ENCODE measurements at places on chromosomes 1 and 21.
A peak's percentile ranks its signal among the peaks of the same experiment; 100 is the strongest.

DNA sequence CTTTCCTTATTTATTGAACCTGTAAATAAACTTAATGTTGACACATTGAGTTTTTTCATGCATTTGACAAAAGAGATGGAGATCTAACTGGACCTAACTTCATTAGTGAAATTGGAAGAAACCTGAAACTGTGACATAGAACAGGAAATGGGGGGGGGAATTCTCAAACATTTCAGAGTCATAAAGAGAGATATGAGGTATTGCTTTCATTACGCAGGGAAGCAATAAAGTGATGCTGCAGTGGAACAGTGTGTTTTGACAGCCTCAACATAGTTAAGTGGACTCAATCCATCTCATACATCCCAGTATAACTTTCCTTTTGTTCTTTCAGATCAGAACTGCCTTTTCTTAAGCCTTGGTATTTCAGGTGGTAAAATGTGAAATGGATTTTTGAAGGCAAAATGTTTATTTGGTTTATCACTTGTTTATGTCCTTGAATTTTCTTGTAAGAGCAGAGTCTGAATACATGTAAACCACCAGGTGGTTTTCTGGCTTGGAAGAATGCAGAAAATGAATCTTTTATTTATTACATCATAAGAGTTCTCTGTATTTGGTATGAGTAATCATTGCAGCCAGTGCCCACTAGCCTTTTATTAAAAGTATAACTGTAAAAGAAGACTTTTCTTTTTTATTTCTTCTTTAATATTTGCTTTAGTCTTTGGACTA, 132.5 kb downstream of the ZNF326 start:
- DNase-seq: no peak

- DNase-seq: no peak
Observed at GRCh38 chr1:85058786-85059185, 10.5 kb upstream of the MCOLN3 start.

DNA sequence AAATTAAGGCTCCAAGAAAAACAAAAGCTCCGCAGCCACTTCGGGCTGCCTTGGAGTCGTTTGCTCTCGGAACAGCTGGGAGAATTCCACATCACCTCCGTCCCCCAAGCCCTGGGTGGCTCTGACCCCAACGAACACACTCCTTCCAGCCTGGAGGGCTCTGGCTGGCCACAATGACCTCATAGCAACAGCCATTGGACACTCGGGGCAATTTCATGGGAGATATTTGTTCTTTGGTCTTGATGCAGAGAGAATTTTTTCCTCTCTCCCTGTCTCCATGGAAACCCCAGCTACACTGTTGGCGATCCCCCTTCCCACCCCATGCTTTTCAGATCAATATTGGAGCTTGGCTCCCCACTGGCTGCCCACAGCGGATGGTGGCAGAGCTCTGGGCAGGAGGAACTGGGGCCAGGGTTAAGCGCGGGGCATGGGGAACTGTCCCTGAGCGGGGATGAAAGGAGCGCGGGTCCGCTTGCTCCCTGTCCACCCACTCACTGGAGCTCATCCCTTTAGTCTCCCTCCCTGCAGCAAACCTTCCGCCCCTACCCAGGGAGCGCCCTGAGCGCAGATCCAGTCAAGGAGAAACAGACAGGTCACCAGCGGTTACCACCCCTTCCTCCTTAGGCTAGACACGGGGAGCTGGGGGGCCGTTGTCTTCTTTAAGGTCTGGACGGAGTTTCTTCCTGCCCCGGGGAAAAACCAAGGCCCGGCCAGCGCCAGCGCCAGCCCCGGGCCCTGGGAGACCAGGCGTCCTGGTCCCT, 1.2 kb downstream of the WNT4 start:
- no peak for DNase-seq

DNA sequence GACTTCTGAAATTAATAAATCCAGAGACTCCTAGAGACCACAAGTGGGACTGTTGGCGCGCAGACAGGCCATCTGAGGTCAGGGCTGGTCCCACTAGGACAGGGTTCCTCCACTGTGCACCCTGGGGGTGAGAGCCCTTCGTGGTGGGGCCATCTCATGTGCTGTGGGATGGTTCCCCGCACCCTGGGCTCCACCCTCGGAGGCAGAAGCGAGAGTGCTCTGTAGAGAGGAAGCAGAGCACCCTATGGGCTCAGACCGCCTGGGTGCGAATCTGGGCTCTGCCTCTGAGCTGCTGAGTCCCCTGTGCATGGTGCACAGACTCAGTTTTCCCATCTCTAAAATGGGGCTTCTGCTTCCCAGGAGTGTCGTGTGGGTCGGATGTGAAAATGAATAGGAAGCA, 227.3 kb downstream of the NPHP4 start:
- DNase-seq: no peak

DNA sequence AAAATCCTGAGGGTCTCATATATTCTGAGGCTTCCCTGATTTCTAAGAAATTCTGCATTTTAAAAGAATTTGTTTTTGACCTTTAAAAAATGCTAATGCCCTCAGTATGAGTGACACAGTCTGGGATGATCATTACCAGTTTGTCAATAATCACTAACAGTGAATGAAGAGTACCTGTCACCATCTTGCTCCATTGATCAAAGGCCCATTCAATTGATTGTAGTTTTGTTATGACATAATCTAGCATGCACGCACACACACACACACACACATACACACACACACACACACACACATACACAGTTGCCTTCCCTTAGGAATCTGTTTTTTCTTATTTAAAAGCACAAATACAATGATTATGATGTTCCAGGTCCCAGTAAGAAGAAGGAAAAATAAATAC, 250.4 kb downstream of the NFIA start:
- no peak for DNase-seq

GRCh38 chr1:53334312-53334711, 6.4 kb upstream of the LRP8 start:
- no peak for DNase-seq

GRCh38 chr1:1349256-1350012, at the start of gene DVL1:
DVL1 (minus strand) TSS chr1:1349418; CDS start chr1:1349065, 353 bp downstream.
- peak; percentile 48 for DNase-seq

DNA sequence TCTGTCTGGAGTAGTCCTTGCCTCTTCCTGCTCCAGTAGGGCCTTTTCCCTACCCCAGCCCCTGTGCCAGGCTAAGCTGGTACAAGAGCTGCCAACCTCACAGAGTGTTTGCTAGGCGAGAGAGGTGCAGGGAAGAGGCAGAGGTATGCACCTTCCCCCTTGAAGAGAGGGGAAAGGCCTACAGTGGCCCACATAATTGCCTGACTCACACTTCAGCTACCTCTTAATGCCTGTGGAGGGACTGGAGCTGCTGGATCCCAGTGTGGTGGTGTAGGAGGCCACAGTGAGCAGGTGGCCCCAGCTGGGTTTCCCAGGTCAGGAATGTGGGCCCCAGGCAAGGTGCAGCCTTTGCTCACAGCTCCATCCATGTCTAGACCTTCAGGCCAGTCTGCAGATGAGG, 3.3 kb upstream of the CCDC28B start:
- no peak for DNase-seq

DNA sequence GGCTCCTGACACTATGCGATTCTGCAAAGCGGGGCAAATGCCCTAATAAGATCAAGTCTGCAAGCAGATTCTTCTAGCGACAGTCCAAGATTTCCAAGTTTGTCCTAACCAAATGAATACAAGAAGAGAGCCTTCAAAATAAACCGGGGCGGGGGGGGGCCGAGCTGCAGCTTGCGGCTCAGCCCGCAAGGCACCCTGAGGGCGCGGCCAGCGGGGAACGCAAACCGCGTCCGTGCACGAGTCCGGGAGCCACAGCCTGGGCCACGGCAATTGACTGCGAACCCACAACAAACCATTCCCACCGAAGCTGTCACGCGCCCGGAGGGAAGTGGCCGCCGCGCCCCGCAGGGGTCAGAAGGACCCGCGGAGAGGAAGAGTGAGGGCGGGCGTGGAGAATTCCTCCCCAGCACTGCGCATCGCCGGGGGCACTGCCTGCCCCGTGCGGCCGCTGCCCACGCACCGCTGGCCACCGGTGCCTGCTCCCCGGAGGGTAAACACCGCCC, 687 bp downstream of the TGFBR3 start:
- DNase-seq: no peak

DNA sequence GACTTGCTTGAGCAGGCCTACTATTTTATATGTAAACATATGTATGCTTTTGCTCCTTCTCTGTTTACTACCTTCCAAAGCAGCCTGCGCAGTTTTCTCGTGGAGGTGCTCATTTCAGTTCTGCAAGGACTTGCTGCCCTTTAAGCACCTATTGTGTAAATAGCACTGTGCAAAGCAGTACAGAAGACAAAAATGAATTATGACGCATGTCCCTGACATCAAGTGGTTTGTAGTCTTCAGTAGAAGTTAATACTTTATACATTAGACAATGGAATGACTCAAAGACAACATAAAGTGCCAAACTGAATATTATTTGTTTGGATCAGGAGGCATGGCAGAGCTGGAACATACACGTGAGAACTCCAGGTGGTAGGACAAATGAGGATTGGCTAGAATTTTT, 611.7 kb downstream of the LMO4 start:
- no peak for DNase-seq

DNA sequence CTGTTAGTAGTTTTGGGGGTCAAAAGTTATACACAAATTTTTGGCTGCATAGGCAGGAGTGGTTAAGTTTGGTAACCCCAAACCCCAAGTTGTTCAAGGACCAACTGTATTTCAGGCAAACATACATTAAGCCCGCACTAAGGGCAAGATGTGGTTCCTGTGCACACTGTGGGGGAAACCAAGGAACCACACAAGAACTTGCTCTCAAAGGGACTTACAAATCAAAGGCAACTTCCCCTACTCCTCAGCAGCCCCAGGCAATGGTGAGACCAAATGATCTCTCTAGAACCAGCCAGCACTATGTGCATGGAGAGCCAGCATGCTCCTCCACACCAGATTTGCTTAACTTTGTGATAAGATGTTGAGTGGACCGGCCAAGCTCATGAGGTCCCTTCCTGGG, 35.3 kb downstream of the PACC1 start:
- DNase-seq: no peak

DNA sequence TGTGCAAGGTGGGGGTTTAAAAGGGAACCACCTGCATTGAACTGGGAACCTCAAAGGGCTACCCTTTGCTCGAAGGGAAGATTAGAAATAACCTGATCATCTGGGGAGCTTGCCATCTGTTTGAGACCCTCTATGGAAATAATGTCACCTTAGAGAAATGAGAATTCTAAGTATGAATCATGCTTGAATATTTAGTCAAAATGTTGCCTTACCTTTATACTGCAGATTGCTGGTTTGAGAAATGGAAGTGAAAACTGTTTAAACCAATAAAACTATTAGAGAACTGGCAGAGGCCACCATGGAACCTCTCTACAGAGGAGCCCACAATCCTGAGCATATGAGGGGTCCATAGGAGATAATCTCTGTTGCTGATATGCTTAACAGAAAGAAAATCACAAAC, 131.2 kb upstream of the FAM78B start:
- DNase-seq: no peak

DNA sequence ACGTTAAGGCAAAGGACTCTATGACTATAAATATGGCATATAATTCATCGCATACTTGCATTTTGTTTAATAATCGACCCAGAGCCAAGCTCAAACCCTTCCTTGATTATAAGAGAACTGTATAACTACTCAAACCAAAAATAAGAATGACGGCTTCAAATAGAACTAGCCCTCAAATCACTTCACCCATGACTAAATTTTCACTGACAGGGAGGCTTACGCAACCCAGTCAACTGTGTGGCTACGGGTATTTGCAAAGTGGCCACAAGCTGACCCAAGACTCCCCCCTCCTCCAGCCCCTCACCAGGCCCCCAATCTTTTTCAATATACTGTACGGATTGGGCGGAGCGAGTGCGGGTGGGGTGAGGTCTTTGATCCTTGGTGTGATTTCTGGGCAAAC, 268.3 kb downstream of the ASTN1 start:
- DNase-seq: no peak

- DNase-seq: peak; percentile 24
Observed at GRCh38 chr21:32826329-32827167, 55.0 kb upstream of the PAXBP1 start.

DNA sequence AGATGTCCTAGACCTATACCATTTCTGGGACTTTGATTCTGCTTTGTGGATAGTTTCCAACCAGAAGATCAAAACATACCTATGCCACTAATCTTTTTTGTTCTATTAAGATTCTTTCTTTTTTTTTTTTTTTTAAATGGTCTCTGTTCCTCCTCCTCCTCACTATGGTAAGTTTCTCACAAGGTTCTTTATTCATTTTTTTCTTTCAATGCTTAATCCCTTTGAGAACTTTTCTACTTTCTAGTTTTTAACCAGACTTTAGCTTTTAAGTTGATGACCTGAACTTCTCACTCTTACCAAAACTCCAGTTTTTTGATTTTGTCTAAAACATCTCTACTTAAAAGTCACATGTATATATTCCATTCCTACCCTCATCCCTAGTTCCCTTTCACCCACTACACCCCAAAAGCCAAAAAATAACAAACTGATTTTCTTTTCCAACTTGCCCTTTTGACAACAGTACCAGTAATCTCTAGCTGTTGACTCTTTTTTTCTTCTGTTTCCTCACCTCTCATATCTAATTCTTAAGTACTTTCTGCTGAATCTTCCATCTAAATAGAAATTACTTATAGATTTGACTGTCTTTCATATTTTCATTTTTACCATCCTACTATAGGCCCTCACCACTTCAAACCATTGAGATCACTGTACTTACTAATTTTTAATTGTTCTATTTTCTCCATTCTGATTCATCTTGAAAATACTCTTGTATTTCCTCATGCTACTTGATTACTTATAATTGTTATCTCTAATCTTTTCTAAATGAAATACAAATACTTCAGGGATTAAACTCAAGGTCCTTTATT, 6.1 kb downstream of the CEPT1 start:
- DNase-seq: no peak

GRCh38 chr1:241557551-241558193, 25.5 kb downstream of the KMO start:
- DNase-seq: no peak

GRCh38 chr1:156560585-156561163, 11.7 kb downstream of the IQGAP3 start:
- DNase-seq: no peak

- DNase-seq: no peak
Observed at GRCh38 chr1:208985231-208985630, 598.3 kb upstream of the CAMK1G start.

GRCh38 chr1:150578272-150579109, 919 bp downstream of the MCL1 start:
- peak; percentile 49 for DNase-seq

- no peak for DNase-seq
Observed at GRCh38 chr1:224739997-224740684, 124.0 kb downstream of the CNIH3 start.

DNA sequence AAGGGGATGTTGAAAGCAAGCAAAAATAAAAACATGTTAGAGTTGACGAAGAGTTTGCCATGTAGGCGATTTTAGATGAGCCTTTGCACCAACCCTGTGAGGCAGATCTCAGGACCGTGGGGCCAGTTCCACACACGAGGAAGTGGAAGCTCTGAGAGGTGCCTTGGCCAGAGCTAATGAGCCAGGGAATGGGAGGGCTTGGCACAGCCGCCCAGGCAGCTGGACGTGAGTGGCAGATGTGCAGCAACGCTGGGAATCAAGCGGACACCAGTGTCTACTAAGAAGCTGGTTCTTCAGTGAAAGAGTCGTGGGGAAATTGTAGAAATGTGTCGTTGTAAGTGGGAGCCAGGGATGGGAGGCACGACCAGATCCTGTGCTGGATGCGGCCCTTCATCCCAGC, 58.9 kb upstream of the COL6A1 start:
- no peak for DNase-seq

- DNase-seq: no peak
Observed at GRCh38 chr1:167297222-167298214, 76.8 kb downstream of the POU2F1 start.

Measured in hippocampal formation (tissue), 2 donors.